ENCODE measurements at places on chromosomes 5 and 9.
A peak's percentile ranks its signal among the peaks of the same experiment; 100 is the strongest.

- DNase-seq: no peak
Measured at GRCh38 chr5:66829358-66829674, 233.1 kb downstream of the MAST4 start.

- DNase-seq: no peak
Measured at GRCh38 chr5:148427370-148428042, 43.7 kb downstream of the FBXO38 start.

DNA sequence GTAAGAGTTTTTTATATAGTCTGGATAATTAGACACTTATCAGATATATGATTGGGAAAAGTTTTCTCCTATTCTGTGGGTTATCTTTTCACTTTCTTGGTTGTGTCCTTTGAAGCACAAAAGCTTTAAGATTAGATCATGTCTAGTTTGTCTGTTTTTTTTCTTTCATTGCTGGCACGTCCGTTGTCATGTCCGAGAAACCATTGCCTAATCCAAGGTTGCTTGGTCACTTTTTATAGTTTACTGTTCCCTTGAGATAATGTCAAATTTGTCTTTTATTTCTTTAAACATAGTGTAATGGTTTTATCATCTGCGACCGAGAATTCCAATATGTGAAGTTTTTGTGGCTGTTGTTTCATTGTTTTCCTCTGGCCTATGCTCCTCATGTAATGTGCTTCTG is 28.8 kb downstream of the GARNL3 start:
- DNase-seq: no peak

- DNase-seq: no peak
Measured at GRCh38 chr9:93645149-93645889, 68.9 kb downstream of the PHF2 start.

DNA sequence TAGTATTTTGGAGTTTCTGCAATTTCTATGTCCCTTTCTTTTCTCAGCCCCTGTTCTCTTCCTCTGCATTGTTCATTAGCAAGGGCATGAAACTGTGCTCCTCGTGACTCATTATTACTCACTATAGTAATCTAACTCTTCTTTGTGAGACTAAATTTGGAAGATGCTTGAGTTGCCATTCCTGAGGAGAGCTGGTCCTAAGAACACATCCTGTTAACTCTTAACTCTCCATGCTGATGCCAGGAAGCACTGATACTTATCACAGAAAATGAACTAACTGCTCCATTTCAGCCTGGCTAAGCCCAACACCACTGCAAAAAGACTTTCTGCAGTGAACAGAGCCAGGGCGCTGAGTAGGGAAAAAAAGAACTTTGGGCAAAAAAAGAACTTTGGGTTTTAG is 10.6 kb upstream of the CSNK1A1 start:
- no peak for DNase-seq

- DNase-seq: no peak
Measured at GRCh38 chr5:112034421-112034979, 277.5 kb upstream of the NREP start.

GRCh38 chr9:126367616-126368015 is 41.0 kb downstream of the MVB12B start:
- no peak for DNase-seq

DNA sequence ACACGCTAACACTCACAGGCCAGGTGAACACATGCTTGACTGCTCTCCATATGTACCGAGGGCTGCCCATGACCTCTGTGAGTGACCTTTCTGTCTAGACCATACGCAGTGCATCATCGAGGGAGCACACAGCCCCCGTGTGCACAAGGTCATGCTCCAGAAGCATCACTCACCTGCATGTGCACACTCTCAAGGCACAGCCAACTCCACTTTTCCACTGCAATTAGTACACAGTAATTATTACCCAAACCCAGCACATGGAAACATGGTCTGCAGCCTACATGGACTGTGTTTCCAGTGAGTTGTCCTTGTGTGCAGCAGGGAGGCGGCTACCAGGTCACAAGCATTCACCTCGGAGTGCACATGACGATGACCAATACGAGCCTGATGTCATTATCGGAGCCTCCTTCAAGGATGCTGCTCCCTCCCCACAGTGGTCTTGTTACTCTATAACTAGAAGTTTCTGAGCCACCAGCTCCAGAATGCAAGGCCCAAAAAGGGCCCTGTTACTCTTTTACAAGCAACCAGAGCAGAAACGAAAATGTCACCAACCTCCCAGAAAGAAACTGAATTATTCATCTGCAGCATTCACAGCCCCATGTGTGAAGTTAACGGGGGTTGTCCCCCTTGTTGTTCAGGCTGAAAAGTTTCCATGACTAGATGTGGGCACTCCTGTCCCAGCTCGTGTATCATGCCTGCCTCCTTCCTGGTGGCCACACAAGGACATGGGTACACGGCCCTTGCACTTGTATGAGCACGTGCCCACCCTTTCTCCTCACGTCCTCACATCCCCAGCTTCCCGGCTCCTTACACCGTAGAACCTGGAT is 31.2 kb downstream of the SEMA4D start:
- DNase-seq: peak; percentile 69

- DNase-seq: no peak
Measured at GRCh38 chr5:100517301-100517974, 17.7 kb upstream of the FAM174A start.

DNA sequence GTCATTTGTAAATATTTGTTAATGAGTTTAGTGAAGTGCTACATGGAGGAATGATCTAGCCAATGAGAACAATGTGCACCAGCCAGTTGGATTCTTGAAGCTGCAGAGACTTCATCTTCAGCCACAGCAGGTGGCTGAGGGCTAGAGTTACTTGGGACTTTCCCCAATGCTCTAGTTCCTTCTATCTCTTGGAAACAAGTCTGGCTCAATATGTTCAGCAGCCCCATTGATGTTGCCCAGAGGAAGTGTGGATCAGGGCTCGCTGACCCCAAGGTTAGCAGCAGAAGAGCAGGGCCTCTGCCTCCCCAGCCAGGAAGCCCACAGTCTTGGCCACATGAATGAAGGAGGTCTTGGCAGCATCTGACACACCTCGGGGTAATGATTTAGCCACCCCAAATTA is 117.5 kb downstream of the SLC1A3 start:
- no peak for DNase-seq

DNA sequence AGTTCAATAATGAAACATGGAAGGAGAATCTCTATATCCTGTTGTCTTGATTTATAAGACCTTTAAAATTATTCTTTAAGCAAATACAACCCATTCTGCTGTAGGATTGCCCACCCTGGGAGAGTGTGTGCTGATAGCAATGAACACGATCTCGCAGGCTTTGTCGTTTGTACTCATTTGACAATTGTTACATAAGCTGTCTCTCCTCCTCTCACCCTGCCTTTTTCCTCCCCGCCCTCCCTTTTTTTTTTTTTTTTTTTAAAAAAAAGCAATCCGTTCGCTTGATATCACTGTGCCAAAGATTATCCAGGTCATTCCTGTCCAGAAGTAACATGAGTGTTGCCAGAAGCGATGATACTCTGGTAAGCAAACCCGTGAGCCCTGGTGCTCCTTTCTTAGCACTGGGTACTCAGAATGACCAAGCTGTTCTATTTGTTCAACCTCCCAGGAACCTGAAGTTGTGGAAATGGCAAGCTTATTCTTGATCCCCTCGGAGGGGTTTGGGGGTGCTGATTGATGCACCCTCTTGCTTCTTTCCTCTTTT is 82.7 kb upstream of the CTSL start:
- DNase-seq: no peak

- DNase-seq: peak; percentile 78
Measured at GRCh38 chr9:131500939-131501541, 1.7 kb upstream of the POMT1 start.

DNA sequence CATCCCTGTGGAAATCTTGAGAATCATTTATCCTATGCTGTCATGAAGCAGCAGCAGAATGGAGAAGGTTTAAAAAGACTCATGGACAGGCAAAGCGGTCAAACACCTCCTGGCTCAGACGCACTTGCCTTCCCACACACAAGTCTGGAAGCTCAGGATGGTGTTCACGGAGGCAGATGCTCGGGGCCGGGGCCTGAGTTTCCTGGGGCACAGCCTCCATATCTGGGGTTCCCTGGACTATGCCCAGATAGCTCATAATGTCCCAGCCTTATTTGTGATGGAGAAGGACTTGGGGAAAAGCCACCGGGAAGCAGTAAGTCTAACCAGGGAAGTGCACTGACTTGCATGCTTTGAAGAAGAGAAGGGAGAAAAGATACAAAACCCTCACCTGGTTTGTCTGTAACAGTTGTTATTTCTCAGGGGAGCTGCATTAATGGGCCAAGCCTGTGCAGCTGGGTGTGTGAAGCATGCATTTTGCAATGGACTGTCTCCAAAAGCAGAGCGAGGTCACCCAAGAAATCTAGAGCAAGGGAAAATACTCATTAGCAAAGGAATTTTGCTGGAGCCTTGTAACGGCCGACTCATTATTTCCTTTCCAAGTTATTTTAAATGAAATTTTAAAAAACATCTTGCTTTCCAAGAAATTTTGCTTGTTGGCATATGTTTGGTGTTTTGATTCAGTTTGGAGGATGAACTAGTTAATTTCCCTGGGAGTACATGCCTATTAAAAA is 3.4 kb downstream of the S1PR3 start:
- DNase-seq: no peak

DNA sequence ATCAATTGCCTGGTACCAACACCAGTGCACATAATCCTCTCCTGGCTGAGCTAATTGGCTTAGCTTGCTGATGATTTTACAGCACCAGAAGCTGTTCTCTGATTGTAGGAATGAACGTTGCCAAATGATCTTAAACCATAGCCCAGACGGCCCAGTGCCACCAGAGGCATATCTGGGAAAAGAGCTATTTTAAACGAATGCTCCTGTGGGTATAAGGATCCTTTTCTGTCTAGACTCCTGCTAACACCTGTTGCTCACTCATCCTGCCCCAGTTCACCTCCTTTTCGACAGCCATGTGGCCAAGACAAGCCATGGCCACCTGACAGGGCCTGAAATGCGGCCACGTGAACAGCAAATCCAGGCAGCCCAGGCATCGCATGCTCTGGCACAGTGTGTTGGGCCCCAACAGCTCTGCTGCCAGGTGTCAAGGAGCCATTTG is 289.9 kb upstream of the SLC30A5 start:
- no peak for DNase-seq

DNA sequence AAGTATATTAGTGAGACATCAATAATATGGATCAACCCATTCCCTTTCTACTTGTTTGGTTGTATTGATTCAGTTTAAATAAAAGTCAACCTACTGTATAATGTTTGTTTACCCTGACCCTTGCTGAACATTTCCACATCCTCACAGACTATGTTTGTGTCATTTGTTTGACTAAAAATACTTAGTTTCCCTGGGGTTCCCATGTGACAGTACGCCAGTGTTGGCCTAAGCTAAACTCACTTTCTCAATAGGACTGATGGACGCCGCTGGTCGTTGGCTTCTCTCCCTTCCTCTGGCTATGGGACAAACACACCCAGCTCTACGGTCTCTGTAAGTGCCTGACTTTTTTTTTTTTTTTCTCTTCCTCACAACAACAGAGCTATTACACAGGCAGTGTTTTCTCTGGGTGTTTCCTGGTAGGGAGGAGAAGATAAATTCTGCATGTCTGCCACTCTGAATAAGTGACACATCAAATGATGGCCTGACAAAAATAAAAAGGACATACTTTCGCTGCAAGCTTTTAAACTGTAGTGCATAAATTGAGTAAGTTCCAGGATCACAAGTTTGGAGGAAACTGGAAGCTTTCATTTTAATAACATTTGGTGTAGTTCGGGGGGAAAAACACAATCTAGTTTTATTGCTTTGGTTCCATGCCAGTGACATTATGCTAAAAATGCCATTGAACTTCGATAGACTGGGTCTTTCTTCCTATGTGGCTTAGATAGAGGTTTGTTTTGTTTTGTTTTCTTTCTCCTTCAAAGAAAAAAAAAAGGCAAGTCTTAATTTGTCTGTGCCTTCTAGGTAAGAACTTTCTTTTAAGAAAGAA is 101.0 kb downstream of the CD180 start:
- DNase-seq: no peak
